Renal pelvis (tissue), 12 donors: ENCODE measurements at places on chromosomes 12 and 14. TPM values are rescaled to one million over a fixed set of nuclear protein-coding genes. Genes with fewer than 3 reads are reported as not detected.

Gene ACSS3
- polyA plus RNA-seq: 17.7 TPM

Gene SELPLG
- polyA plus RNA-seq: 2.2 TPM

Gene WNT5B
- 5.6 TPM for polyA plus RNA-seq

Gene IL23A
- polyA plus RNA-seq: 1.1 TPM

Gene TAS2R31
- polyA plus RNA-seq: 0.88 TPM

Gene ACRBP
- polyA plus RNA-seq: 4.6 TPM

Gene BRF1
- polyA plus RNA-seq: 37.3 TPM

Gene ADAMTS20
- polyA plus RNA-seq: 0.86 TPM

Gene SERPINA12
- polyA plus RNA-seq: 1.1 TPM

Gene A2ML1
- polyA plus RNA-seq: 0.20 TPM

Gene FGF23
- polyA plus RNA-seq: not detected

Gene TMEM132D
- 1.6 TPM for polyA plus RNA-seq

Gene SLC10A1
- polyA plus RNA-seq: not detected

Gene DHRS2
- polyA plus RNA-seq: 50.5 TPM

Gene KRT6B
- not detected for polyA plus RNA-seq

Gene A2M
- polyA plus RNA-seq: 194 TPM
